ENCODE measurements at places on chromosomes 12 and 14. TPM values are rescaled to one million over a fixed set of nuclear protein-coding genes. Genes with fewer than 3 reads are reported as not detected.

The TPPP2 gene
- not detected for total RNA-seq

The PLD4 gene
- total RNA-seq, result not detected

The KRT75 gene
- 2.6 TPM for total RNA-seq

The DACT1 gene
- total RNA-seq, result 0.21 TPM

The IPO4 gene
- total RNA-seq, result 70.8 TPM

The SMIM41 gene
- total RNA-seq, result not detected

The DTX1 gene
- not detected for total RNA-seq

The MEG3 gene
- 41.2 TPM for total RNA-seq

The SIX6 gene
- total RNA-seq, result not detected

The ARPC3 gene
- total RNA-seq, result 659 TPM

The AMN gene
- 3.8 TPM for total RNA-seq

The SERPINA6 gene
- total RNA-seq, result not detected

The KRT8 gene
- total RNA-seq, result 425 TPM

The MYBPC1 gene
- total RNA-seq, result not detected

The ASCL1 gene
- not detected for total RNA-seq

The RNASE2 gene
- not detected for total RNA-seq

The LUM gene
- total RNA-seq, result 2.8 TPM

The GLIPR1 gene
- 5.6 TPM for total RNA-seq

The SPIC gene
- total RNA-seq, result not detected

The DNAI7 gene
- not detected for total RNA-seq

The MYF5 gene
- total RNA-seq, result not detected

The KRT71 gene
- total RNA-seq, result not detected

The RASSF9 gene
- total RNA-seq, result 3.5 TPM

The GPR84 gene
- total RNA-seq, result not detected

The CCDC88C gene
- 18.9 TPM for total RNA-seq

The LTB4R2 gene
- total RNA-seq, result 59.3 TPM

The DPY19L2 gene
- 0.14 TPM for total RNA-seq

The ACSM4 gene
- not detected for total RNA-seq

The EPYC gene
- not detected for total RNA-seq

The LHX5 gene
- 0.28 TPM for total RNA-seq

The NGB gene
- not detected for total RNA-seq

The MAP3K9 gene
- 12.2 TPM for total RNA-seq

The TAS2R7 gene
- total RNA-seq, result not detected

The NYNRIN gene
- 16.4 TPM for total RNA-seq

The TAS2R9 gene
- total RNA-seq, result not detected

The PTPRR gene
- 0.21 TPM for total RNA-seq

The IGFBP6 gene
- 256 TPM for total RNA-seq

The TBX5 gene
- 0.35 TPM for total RNA-seq

The TUBA1B gene
- 2,269 TPM for total RNA-seq

The FOXA1 gene
- total RNA-seq, result 35.8 TPM

The CLBA1 gene
- 10.7 TPM for total RNA-seq

The GLIPR1L1 gene
- not detected for total RNA-seq

The ZFHX2 gene
- 0.21 TPM for total RNA-seq

Data from airway epithelial cell (primary cell).